Lung microvascular endothelial cell (primary cell): ENCODE measurements at places on chromosomes 2 and 18. TPM values are rescaled to one million over a fixed set of nuclear protein-coding genes. Genes with fewer than 3 reads are reported as not detected.

DNA sequence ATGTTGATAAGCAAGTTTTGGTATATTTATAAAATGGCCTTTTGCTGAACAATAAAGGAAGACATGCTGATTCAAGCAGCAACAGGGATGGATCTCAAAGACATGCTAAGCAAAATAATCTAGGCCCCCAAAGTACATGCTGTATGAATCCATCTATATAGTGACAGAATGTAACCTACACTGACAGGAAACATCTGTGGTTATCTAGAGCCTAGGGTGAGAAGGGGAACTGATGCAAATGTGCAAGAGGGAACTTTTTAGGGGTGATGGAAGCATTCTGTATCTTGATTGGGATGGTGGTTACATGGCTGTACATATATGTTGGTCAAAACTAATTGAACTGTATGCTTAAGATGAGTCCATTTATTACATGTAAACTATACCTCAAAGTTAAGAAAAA lies 24.2 kb downstream of the CNRIP1 start:
- no peak for DNase-seq

TANC1 gene
- total RNA-seq: 46.6 and 64.7 TPM in 2 replicates

SIGLEC15 gene
- total RNA-seq: under 0.01 TPM in 1 of 2 replicates, not detected in the other

- DNase-seq: no peak
Observed at GRCh38 chr18:8835521-8835953, 130.2 kb downstream of the MTCL1 start.

- no peak for DNase-seq
Observed at GRCh38 chr2:47535073-47535472, 132.1 kb downstream of the MSH2 start.

GRCh38 chr2:72925328-72925943 lies 8.1 kb downstream of the EMX1 start:
- DNase-seq: no peak

DNA sequence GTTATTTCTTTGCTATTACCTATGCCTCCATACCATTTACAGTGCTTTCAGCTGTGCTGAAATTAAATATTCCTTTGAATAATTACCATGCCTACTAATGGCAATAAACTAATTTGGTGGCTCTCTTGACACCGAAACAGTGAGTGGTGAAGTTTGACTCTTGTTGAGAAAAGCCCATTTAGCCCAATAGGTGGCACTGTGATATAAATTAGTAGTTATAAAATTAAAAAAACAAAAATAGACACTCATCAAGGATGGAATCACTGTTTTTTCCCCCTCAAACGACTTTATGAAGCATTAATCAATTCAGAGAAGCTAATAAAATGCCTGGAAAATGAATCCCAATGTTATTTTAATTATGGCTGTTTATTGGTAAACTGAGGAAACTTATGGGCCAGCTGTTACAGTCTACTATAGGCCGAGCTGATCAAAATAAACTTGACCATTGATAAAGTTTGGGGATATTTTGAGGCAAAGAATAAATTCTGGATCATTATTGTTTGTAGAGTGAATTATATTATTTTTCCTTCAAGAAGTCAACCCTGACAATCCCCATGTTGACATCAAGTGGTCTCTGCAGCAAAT lies 339.6 kb downstream of the TRIB2 start:
- DNase-seq: peak; percentile 47
